Activated T-cell treated with anti-CD3 and anti-CD28 coated beads, Interleukin-2, amount 50 U/mL, for 4 hours (primary cell): ENCODE measurements at places on chromosomes 13 and 19. TPM values are rescaled to one million over a fixed set of nuclear protein-coding genes. Genes with fewer than 3 reads are reported as not detected.

GRCh38 chr13:38879786-38880185 lies 110.8 kb downstream of the STOML3 start:
- DNase-seq: no peak

- DNase-seq: no peak
Measured at GRCh38 chr13:34217343-34218025, 399.5 kb downstream of the RFC3 start.

GRCh38 chr13:75621147-75621546 lies 15.0 kb upstream of the LMO7 start:
- no peak for DNase-seq

DNA sequence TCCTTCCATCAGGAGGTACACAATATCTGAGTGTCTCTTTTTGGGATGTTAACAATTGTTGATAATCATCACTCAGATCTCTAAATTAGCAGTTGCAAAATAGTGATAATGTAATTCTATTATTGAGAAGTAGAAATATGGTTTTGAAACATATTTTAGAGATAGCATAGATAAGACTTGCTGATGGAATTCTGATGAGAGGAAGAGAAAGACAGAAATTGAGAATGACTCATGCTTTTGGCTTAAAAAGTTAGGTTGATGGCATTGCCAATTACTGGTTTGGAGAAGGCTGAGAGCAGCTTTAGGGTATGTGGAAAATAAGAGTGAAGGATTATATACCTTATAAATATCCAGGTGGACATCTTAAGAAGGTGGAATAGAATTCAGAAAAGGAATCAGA lies 106.4 kb upstream of the EDNRB start:
- DNase-seq: no peak

DNA sequence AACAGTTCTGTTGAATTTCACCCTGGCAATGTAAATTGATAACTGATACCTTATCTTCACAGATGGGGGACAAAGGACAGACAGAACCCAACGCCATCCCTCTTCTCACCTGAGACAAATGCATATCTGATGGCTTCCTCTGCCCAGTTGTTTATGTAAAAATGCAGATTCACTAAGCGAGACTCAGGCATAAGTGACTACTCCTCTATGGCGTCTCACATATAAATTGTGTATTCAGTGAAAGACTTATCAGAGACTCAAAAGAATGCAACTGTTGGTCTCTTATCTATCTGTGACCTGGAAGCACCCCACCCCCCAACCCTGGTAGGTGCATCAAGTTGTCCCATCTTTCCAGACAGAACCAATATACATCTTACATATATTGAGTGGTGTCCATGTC lies 13.3 kb upstream of the CALM3 start:
- DNase-seq: no peak

GRCh38 chr19:53581871-53582279 lies 43.9 kb downstream of the ZNF331 start:
- no peak for DNase-seq

DNA sequence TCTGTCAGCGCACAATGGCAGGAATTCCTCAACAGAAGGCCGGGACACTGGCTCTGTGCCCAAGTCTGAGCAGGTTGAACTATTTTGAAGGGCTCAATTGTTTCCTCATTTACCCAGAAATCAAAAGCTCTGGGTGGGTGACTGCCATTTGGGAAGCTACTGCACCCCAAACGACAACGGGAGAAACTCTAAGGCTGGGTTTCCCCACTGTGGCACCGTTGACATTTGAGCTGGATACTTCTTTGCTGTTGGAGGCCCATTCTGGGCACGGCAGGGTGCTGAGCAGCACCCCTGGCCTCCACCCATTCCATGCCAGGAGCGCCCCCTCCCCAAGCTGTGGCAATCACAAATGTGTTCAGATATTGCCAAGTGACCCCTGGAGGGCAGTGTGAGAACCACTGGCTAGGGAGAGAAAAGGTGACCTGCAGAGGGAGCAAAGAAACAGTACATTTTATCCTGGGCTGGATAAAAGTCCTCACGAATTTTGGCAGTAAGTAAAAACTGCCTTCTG lies 62.5 kb downstream of the RFX2 start:
- DNase-seq: no peak

MRPL4 gene
- total RNA-seq: 268 TPM

UBXN6 gene
- 57.2 TPM for total RNA-seq

ETFB gene
- total RNA-seq: 65.8 TPM

CFAP97D2 gene
- not detected for total RNA-seq

SLC10A2 gene
- not detected for total RNA-seq
